ENCODE measurements at places on chromosomes 6 and 20.
A peak's percentile ranks its signal among the peaks of the same experiment; 100 is the strongest.

GRCh38 chr6:26455357-26455970 lies 2.3 kb upstream of the BTN2A1 start:
- no peak for DNase-seq

DNA sequence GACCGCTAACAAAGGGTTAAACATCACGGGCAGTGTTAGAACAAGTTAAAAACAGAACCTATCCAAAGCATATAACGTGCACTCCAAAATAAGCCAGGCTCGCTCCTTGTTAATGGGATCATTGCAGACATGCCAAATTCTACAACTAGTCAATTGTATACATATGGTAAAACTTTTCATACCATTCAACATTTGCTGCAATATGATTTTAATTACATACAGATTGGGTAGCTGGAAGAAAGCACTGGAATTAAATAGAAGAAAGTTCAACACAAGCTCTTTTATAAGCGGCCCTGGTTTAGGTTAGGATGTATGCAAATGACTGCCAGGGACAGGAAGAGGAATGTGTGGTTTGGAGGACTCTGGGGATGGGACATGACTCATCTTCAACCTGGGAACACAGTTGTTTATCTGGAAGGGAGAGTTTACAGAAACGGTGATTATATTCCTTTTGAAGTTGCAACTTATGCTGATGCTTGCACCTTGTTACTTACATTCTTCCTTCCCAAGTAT lies 62.5 kb upstream of the TIAM2 start:
- no peak for DNase-seq

DNA sequence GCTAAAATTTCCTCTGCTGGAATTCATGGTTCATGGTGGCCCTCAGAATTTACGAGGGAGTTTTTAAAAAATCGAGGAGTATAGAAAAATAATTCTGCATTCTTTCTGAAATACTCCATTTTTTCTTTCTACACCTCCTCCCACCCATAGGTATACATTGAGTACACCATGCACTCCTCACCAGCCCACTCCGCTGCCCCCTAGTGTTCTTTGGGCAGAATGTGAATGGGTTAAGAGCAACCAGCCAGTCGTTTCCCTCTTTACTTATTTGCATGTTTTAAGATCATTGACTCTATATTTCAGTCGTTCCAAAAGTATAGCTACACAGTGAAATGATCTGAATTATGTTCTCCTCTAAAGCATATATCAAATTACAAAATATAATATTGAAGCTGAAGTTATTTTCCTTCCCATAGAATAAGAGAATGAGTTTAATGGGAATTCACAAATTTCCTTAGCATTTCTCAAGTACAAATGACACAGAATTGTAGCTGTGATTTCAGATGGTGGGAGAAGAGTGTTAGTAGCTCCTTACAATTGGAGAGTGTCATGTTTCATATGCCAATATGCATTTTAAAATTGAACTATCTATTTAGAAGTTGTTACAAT lies 977.7 kb upstream of the SLC35B3 start:
- DNase-seq = peak; percentile 44

DNA sequence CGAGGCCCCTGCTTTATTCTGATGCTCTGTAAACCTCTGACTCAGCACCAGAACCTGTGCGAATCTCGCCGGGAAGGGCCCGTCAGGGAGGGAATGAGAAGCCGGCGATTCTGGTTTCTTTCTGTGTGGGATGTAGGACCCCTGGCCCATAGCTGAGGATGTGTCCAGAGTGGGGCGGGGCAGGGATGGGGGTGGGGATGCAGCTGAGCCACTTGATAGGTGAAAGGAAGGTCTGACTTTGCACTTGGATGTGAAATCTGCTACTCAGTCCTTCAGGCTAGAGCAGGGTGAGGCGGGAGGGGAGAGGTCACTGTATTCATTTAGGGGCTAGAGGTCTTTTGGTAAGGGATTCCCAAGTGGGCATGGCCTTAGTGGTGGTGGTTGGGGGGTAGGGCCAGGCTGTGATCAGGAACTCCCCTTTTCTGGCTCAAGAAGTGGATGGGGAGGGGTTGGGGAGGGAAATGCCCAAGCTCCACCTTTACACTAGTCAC lies 2.3 kb downstream of the TOX2 start:
- DNase-seq = no peak

DNA sequence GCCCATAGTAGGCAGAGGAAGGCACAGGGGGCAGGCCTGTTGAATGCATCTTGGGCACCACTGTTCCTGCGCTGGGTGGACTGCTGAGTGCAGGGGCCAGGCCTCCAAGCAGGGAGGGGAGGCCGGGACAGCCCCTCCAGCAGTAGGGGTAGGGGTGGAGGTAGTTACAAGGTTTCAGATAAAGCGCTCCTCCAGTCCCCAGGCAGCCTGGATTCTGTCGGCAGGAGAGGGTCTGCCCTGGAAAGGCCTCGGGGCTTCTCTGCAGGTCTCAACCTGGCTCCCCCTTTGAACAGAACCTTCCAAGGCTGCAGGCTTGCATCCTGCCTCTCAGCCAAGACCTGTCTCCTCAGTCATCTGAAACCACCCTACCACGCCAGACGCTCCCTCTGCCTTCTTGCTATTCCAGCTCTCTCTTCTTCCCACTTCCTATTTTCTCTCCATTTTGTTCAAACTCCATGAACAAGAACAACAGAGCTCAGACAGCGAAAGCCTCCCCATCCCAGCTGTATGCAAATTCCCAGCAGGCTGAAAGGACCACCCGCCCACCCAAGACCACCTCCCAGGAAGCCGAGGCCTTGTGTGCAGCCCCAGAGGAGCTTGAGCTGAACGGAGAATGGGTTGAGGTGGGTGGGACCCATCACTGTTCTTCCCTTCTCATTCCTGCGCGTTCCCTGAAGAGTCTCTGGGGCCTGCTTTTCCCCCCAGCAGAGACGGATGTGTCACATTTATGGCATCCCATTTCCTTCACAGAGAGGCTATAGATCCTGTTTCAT lies 1.4 kb downstream of the MLN start:
- DNase-seq = no peak

DNA sequence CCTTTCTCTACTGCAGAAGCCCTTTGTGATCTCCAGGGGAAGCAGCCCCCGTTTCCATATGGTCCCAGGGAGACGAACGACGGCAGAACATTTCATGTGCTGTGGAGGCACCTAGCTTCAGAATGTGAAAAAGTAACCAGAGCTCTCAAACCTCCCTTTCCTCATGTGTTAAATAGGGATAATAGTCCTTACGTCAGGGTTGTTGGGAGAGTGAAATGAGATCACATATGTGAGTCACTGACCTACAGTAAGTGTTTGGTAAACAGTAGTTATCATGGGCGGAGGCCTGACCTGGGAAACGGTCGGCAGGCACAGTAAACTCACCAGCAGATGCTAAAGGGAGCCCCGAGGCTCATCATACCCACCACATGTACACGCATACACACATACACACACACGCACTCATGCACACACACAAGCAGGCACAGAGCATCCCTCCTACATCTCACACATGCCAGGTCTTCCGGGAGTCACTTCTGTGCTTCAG lies 89.7 kb downstream of the LY86 start:
- DNase-seq = no peak

GRCh38 chr20:41769592-41770018 lies 151.4 kb upstream of the CHD6 start:
- DNase-seq = no peak

DNA sequence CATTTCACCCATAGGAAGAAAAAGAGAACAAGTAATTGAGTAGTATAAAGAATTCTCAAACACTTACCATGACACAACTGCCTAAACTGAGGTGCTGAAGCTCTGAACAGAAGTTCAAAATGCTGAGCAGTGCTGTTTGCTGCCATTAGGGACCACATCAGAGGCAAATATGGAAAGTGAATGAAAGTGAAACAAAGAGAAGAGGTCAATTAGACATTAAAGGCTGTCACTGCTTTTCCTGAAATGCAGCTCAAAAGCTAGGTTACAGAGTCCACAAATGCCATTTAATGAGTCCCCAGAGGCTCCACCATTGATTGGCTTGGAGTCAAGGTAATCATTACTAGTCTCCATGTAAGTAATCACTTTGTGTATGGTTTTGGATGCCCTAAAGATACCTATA lies 46.1 kb downstream of the POU3F2 start:
- no peak for DNase-seq

GRCh38 chr6:138038142-138038870 lies 68.9 kb downstream of the PERP start:
- DNase-seq = peak; percentile 27

DNA sequence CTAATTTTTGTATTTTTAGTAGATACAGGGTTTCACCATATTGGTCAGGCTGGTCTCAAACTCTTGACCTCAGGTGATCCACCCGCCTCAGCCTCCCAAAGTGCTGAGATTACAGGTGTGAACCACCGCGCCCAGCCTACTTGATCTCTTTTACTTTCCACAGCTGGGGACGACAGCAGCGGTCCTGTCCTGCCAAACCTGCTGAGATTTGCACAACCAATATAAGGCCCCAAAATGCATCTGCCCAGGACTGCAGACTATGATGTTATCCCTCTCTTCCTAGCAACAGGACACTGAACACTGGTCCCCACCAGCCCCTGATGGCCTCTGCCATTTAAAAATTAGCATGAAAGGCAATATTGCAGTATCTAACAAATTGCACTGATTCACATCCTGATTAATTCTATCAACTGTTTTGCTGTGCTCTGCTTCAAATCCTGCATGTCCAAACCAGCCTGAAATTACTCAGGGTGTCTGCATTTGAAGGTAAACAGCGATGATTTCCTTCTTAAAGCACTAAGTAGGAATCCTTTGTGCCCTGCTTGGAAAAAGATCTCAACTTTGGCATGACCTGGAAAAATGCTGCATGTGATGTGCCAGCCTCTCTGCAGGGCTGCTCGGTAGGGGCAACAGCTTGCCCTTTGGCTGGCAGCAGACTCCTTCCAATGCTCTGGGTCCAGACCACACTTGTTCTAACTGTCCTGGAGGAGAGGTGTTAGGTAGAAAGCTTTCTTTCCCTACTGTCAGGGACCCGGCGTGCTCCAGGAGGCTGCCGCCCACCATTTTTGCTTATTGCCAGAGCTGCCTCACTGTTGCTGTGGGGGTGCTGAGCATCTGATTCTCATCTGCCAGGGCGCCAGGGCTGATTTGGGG lies 27.4 kb upstream of the PXDC1 start:
- no peak for DNase-seq

DNA sequence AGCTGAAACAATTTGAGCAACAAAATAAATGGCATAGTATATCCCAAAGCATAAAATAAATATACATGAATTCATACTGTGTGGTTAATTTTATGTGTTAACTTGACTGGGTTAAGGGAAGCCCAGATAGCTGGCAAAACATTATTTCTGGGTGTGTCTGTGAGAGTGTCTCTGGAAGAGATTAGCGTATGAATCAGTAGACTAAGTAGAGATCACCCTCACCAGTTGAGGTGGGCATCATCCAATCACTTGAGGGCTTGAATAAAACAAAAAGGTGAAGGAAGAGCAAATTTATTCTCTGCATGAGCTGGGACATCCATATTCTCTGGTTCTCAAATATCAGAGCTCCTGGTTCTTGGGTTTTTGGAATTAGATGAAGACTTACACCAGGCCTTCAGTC lies 17.9 kb downstream of the SLC22A16 start:
- DNase-seq = no peak

- DNase-seq = peak; percentile 93
Measured at GRCh38 chr6:150894935-150895552, 29.5 kb downstream of the MTHFD1L start.

- no peak for DNase-seq
Measured at GRCh38 chr6:80126657-80127345, 20.3 kb downstream of the BCKDHB start.

DNA sequence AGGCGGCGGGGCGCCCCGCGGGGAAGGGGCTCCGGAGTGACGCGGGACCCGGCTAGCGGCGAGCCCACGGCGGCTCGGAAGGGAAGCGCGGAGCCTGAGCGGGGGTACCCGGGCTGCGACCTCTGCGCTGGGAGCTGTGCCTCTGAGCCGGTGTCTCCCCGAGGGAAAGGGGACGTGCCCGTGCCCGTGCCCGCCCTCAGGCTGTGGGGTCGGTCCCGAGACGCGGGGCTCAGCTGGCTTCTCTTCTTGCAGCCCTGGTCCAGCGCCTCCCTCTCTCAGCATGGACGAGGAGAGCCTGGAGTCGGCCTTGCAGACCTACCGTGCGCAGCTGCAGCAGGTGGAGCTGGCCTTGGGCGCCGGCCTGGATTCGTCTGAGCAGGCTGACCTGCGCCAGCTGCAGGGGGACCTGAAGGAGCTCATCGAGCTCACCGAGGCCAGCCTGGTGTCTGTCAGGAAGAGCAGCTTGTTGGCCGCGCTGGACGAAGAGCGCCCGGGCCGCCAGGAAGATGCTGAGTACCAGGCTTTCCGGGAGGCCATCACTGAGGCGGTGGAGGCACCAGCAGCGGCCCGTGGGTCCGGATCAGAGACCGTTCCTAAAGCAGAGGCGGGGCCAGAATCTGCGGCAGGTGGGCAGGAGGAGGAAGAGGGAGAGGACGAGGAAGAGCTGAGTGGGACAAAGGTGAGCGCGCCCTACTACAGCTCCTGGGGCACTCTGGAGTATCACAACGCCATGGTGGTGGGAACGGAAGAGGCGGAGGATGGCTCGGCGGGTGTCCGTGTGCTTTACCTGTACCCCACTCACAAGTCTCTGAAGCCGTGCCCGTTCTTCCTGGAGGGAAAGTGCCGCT lies 686 bp downstream of the ZGPAT start:
- DNase-seq = no peak

DNA sequence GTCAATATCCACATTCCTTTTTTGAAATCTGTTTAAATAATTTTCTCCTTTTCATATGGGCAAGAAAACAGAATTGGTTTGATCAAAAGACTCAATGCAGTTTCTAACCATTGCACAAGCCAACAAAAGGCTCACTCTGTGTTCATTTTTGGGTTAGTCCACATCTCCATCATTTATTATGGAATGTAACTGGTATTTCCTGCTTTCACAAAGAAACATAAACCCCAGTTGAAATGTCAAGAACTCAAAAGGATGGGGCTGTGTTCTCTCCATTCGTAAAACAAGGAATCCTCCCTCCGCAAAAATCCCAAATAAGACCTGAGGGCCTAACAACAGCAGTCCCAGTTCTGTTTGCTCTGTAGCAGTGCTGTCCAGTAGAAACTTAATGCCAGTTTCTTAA lies 420.9 kb downstream of the GJA1 start:
- no peak for DNase-seq

DNA sequence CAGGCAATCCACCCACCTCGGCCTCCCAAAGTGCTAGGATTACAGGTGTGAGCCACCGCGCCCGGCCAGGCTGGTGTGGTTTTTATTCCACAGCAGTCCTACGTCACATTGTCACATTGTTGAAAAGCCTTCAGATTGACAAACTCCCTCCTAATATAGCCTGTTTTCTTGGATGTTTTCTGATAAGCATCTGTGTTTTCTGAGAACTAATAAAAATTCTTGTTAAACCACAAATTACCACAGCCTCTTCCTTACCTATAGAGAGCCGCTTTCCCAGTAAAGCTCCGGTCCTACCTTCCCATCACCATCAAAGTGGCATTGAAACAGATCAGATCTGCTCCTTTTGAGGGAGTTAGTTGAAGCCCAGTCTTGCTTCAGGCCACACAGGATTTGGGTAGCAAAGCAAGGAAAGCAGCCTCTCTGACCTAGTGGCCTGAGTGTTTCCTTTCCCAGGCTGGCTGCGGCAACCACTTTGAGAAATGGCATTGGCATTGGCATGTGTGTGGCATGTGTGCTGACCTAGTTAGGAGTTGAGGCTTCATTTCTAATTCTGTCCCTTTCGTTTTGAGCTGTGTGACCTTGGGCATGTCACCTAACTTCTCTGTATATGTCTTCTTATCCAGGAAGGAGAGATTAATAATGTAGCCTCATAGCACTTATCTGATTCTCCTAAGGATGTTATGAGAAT lies 1.7 kb upstream of the PKIG start:
- no peak for DNase-seq

- DNase-seq = peak; percentile 54
Measured at GRCh38 chr20:21125072-21125848, 622 bp upstream of the KIZ start.

- no peak for DNase-seq
Measured at GRCh38 chr6:139569566-139569965, 195.1 kb upstream of the CITED2 start.
